ENCODE measurements at places on chromosomes 16 and 17. TPM values are rescaled to one million over a fixed set of nuclear protein-coding genes. Genes with fewer than 3 reads are reported as not detected.

DNA sequence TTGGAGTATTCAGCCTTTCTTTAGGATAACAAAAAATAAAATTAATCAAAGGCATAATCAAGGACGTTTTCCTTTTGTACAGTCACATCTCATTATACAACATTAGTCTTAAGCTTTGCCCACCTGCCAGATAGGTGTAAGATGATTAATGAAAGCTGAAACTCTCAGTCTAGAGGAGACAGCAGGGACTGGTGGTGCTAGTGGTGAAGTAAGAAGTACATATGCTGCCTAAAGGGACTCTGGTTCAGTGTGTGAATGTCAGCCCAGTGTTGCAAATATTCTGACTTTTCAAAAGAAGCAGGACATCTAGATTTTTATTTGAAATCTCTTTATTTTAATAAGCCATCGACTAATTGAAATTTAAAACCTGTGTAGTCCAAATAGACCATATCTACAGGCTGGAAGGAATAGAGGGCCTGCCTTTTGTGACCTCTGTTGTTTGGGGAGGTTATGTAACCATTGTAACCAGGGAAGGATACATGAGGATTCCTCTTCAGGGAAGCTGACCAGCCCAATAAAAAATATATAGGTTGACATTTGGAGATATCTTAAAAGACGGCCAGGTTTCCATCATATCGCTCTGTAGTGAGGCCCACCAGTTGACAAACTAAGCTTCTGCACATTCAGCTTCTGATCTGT, 54.1 kb downstream of the FTO start:
- H3K4me1 ChIP-seq, result peaks cover 13% of the 10 kb centered on the region
- no peak overlapping the region for H3K27ac ChIP-seq
- H3K4me3 ChIP-seq, result no peak overlapping the region
- DNase-seq, result no peak
- H3K36me3 ChIP-seq, result no peaks in the 10 kb centered on the region

- H3K36me3 ChIP-seq, result no peaks in the 10 kb centered on the region
- no peak for DNase-seq
- no peaks in the 10 kb centered on the region for H3K27me3 ChIP-seq
- H3K4me1 ChIP-seq, result peaks cover 10% of the 10 kb centered on the region
These were observed 46.6 kb upstream of the PABPN1L start for GRCh38 chr16:88913001-88913612.

GRCh38 chr16:66365651-66366050, 840 bp upstream of the CDH5 start:
- H3K36me3 ChIP-seq, result no peaks in the 10 kb centered on the region
- peaks cover 12% of the 10 kb centered on the region for H3K27me3 ChIP-seq
- DNase-seq, result no peak
- no peak overlapping the region for H3K27ac ChIP-seq
- no peak overlapping the region for H3K4me3 ChIP-seq
- H3K4me1 ChIP-seq, result no peaks in the 10 kb centered on the region

DNA sequence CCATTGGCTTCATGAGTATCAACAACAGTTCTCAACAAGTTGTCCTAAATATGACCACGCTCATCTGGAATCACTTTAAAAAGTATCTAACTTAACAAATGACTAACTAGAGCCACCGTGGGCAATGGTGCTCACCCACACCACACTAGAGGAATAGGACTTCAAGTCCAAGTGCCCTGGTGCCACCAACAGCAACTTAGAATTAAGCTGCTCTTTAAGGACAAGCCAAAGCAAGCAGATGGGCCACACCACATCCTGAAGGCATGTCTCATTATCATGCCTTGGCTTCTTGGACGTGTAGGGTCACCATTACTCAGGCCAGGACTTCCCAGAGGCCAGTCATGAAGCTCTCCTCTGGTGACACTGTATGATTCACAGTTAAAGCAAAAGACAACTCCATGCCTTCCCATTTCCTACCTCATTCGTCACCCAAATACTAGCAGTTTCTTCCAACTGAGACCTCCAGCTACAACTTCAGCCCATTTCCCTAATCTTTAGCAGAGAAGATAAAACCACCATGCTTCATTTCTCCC, 9.4 kb upstream of the SLC6A4 start:
- no peaks in the 10 kb centered on the region for H3K4me1 ChIP-seq
- DNase-seq, result no peak
- H3K36me3 ChIP-seq, result peaks cover 23% of the 10 kb centered on the region
- no peaks in the 10 kb centered on the region for H3K27me3 ChIP-seq

DNA sequence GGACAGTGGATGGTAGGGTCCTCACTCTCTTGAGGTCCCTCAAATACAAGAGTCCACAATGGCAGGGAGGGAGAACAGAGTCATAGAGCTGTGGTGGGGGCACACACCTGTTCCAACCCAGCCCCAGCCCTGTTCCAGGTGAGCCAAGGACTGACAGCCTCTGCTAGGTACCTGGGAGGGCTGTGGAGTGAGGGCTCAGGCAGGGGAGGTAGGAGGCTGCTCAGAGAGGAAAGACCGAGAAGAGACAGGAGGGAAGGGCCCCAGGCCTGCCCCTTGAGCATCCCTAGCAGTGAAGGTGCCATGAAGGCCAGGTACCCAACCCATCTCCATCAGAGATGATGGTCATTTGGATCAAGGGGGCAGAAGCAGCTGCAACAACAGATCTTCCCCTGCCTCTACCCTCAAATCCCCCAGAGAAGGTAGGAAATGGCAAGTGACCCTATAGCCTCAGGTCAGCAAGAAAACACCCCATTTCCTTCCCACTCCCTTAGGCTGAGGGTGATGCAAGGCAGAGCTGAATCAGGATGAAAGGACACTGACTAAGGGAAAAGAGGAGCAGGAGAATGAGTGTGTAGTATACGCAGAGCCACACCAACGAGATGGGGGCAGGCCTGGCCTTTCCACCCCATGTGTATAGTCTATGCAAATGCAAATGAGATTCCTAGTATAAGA, 28.6 kb downstream of the CD300LG start:
- H3K36me3 ChIP-seq, result no peaks in the 10 kb centered on the region
- H3K4me3 ChIP-seq, result no peak overlapping the region
- H3K27ac ChIP-seq, result no peak overlapping the region
- no peaks in the 10 kb centered on the region for H3K27me3 ChIP-seq

The TP53TG3B gene
- total RNA-seq, result not detected

DNA sequence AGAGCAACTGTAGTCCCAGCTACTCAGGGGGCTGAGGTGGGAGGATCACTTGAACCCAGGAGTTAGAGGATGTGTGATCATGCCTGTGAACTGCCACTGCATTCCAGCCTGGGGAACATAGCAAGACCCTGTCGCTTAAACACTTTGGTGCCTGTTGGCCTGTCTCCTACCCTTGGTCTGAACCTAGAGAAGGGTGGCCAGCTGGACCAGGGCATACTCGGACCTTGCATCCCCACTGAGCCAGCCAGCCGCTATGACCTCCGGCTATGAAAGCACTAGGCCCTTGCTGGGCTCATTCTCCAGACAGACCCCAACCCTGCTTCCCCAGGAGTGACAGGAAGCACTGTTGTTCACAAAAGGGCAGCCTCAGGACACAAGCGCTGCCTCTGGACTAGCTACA, 4.6 kb downstream of the IFT20 start:
- peaks cover 9% of the 10 kb centered on the region for H3K4me1 ChIP-seq
- peaks cover 13% of the 10 kb centered on the region for H3K36me3 ChIP-seq
- no peaks in the 10 kb centered on the region for H3K27me3 ChIP-seq
- H3K4me3 ChIP-seq, result no peak overlapping the region
- no peak for DNase-seq
- no peak overlapping the region for H3K27ac ChIP-seq

GRCh38 chr17:37478187-37478586, 11.5 kb upstream of the DUSP14 start:
- no peak overlapping the region for H3K27ac ChIP-seq
- H3K36me3 ChIP-seq, result peaks cover 14% of the 10 kb centered on the region
- DNase-seq, result no peak
- H3K27me3 ChIP-seq, result no peaks in the 10 kb centered on the region

The SERPINF2 gene
- total RNA-seq, result 2.5 TPM

DNA sequence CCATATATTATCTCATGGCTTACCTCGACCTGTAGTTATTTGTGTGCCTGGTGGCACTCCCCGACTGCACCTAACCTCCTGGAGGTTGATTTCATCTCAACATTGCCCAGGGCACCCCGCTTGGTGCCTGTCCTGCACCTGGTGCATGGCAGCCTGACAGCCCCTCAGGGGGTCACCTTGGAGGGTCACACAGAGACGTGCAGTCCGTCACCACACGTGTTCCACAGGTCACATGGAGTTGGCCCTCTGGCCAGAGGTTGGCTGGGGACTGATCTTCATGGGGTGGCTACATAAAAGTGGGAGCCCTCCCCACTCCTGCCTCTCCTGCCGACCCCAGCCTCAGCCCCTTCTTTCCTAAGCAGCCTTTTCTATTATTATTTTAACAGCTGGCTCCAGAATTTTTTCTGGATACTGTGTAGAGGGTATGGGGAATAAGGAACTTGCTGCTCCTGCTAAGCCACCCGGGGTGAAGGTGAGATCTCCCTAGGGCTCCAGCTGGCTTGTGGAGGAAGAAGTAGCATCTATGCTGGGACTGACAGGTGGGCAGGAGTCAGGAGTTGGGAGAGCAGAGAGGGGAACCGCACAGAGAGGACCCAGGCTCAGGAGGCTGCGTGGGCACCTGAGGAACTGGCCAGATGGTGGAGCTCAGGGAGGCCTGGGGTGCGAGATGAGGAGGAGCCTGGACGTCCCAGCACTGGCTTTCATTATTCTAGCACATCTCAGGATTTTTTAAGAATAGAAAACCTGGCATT, 12.5 kb upstream of the NKD1 start:
- no peak overlapping the region for H3K27ac ChIP-seq
- no peaks in the 10 kb centered on the region for H3K4me1 ChIP-seq
- no peaks in the 10 kb centered on the region for H3K36me3 ChIP-seq
- H3K27me3 ChIP-seq, result no peaks in the 10 kb centered on the region
- DNase-seq, result no peak
- H3K4me3 ChIP-seq, result no peak overlapping the region

The GNAO1 gene
- 0.12 TPM for total RNA-seq

The REXO5 gene
- total RNA-seq, result 10.5 TPM

- H3K4me3 ChIP-seq, result no peak overlapping the region
- no peak overlapping the region for H3K27ac ChIP-seq
- H3K36me3 ChIP-seq, result no peaks in the 10 kb centered on the region
- no peaks in the 10 kb centered on the region for H3K4me1 ChIP-seq
- no peak for DNase-seq
These were observed 1173.5 kb upstream of the GOT2 start for GRCh38 chr16:59907611-59908010.

DNA sequence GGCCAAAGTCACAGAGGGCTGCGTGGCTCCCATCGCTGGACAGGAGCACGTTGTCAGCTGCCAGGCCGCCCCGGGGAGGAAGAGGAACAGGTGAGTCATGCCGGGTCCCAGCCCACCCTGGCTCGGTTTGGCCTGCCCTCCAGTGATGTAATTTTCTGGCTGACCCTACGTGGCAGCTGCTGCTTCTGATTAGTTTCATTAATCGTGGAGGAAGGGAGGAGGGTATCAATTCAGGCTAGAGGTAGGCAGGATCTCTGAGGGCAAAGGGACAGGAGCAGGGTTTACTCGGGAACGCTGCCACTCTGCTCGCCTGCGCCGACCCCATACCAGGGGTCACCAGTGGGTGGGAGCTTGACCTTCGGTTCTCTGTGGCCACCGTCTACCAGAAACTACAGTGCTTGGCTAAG, 11.7 kb upstream of the SPATA32 start:
- DNase-seq, result no peak
- H3K27ac ChIP-seq, result no peak overlapping the region
- no peak overlapping the region for H3K4me3 ChIP-seq

The ARL4D gene
- 11.5 TPM for total RNA-seq

The ADAP2 gene
- 17.2 TPM for total RNA-seq

The MPP2 gene
- total RNA-seq, result 16.4 TPM

DNA sequence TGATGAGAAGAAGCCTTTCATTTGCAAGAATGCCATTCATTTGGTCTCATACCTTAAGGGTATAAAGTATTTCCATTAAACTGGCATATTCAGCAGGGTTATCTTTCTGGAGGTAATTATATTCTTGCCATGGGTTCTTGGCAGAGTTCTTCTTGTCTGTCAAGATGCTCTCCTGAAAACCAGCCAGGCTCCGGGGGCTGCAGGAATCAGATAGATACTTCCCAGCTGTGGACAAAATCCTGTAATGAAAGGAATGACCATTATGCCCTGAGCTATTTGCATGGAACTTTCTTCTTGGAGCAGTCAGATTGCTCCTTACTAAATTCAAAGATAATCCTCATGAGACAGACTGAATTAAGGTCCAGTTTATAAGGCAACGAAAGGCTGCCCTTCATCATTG, 47.0 kb downstream of the COG7 start:
- H3K4me1 ChIP-seq, result no peaks in the 10 kb centered on the region
- H3K4me3 ChIP-seq, result no peak overlapping the region
- DNase-seq, result no peak
- no peak overlapping the region for H3K27ac ChIP-seq
- no peaks in the 10 kb centered on the region for H3K27me3 ChIP-seq

DNA sequence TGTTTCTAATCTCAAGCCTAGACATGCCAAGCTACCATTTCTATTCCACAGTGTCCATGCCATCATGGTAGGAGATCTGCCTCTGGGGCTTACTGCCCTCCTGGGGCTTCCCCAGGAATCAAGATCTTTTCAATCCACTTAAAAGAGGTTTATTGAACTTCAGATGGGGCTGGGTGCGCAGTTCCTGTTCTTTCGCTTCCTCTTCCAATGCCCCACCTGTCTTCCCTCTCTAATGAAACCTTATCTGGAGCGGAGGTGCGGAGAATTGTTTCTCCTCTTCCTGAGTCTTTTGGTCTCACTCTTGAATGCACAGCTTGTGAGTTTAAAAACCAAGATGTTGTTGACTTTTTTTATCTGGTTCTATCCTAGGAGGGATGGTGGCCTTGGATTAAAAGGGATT, 30.4 kb upstream of the METTL16 start:
- H3K27me3 ChIP-seq, result no peaks in the 10 kb centered on the region
- no peaks in the 10 kb centered on the region for H3K36me3 ChIP-seq
- no peaks in the 10 kb centered on the region for H3K4me1 ChIP-seq
- no peak overlapping the region for H3K4me3 ChIP-seq
- H3K27ac ChIP-seq, result no peak overlapping the region

DNA sequence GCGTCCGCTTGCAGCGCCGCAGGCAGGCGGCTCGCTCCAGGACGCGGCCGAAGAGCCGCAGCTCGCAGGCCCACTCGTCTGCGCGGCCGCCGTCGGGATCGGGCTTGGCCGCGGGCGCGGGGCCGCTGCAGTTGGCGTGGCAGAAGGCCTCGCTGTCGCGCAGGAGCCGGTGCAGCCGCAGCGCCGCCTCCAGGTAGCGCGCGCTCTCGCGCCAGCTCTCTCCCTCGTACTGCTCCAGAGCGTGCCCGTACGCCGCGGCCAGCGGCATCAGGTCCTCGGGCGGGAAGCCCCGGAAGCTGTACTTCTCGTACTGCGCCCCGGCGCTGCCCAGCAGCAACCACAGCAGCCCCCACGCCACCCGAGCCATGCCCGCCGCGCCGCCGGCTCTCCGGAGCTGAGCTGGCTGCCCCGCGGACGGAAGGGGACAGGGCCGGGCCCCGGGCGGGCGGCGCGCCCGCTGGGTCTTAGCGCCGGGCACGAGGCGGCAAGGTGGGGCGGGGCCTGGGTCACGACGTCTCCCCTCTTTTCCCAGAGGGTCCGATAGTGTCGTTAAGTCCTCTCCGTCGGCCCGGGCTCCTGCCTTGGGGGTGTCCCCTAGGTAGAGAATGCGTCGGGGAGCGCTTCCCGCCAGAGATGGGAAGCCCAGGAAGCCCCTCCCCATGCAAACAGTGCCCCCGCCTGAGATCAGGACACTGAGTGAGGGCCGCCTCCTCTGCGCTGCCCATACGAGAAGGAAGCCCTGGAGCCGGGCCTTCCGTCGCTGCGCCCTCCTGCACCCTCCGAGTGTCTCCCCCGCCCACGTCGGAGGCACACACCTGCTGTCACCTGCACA, at the start of gene P3H4:
Gene P3H4 (minus strand): TSS at position 401 of the 832 bp plus-strand sequence. CDS start 34 bp downstream, at position 367.
- peak within 1 kb of the TSS; percentile 66 for H3K4me3 ChIP-seq
- DNase-seq, result peak; percentile 44
- H3K27me3 ChIP-seq, result no peaks in the 10 kb centered on the region

Data from HCT116 (cell line).